ENCODE measurements at places on chromosomes 16 and 17. TPM values are rescaled to one million over a fixed set of nuclear protein-coding genes. Genes with fewer than 3 reads are reported as not detected.

GNG13 gene
- not detected for total RNA-seq

GRCh38 chr16:53147500-53148065 is 92.8 kb downstream of the CHD9 start:
- no peak for DNase-seq

DNA sequence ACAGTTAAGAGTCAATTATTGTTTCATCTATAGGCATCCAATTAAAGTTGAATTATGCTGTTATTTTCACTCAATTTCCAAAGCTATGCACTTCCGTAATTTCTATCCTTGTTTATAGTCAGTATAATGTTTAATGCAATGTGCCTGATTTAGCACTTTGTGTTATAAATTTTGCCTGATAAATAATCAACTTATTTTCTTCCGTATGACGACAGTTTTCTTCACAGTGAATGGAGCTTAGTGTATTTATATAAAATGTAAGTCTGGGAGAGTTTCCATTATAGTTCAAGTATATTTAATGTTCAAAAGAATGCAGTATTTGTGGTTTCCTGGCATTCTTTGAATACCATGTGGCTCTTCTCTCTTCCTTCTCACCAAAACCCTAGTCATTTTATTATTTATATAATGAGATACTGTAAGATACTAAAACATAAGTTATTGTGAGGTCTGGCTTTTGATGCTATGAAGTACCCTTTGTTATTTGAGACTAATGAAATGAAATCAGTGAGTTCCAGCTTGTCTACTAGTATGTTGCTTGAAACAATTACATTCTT is 240.6 kb downstream of the PRKCA start:
- DNase-seq, result no peak

DNA sequence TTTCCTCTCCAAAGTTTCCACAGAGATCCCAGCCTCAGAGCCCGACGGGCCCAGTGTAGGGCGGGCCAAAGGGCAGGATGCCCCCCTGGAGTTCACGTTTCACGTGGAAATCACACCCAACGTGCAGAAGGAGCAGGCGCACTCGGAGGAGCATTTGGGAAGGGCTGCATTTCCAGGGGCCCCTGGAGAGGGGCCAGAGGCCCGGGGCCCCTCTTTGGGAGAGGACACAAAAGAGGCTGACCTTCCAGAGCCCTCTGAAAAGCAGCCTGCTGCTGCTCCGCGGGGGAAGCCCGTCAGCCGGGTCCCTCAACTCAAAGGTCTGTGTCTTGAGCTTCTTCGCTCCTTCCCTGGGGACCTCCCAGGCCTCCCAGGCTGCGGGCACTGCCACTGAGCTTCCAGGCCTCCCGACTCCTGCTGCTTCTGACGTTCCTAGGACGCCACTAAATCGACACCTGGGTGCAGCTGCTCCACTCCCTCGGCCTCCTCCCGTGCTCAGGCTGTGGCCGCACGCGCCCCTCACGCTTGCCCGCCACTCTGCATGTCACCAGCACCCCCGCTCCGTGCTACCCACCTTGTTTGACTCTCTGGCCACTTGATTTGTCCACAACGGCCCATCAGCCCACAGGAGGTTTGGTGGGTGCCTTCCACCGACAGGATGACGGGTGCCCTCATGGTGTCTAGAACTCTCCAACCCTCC is 15.3 kb upstream of the STH start:
- DNase-seq, result no peak

SCIMP gene
- total RNA-seq, result under 0.01 TPM

C17orf67 gene
- total RNA-seq, result 2.0 TPM

DNA sequence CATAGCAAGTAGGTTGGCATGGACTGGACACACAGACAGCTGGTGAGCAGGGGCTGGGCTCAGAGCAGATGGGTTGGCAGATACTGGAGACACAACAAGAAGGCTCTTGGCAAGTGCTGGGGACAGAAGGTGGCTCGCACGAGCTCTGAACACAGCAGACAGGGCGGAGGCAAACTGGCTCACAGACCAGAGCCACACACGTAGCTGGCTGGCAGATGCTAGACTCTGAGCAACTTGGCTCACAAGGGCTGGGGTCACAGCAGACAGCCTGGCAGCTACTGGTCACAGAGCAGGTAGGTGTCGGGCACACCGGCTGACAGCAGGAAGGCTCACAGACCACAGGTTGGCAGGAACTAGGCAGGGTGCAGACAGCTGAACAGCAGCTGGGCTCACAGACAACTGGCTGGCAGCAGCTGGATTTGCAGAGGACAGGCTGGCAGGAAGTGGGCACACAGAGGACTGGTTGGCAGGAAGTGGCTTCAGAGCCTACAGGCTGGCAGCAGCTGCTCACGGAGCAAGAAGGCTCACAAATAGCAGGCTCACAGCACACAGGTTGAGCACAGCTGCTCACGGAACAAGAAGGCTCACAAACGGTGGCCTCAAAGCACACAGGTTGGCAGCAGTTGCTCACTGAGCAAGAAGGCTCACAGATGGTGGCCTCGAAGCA is 725 bp downstream of the KRTAP16-1 start:
- DNase-seq, result no peak

ITGAL gene
- total RNA-seq, result 0.82 TPM

DNA sequence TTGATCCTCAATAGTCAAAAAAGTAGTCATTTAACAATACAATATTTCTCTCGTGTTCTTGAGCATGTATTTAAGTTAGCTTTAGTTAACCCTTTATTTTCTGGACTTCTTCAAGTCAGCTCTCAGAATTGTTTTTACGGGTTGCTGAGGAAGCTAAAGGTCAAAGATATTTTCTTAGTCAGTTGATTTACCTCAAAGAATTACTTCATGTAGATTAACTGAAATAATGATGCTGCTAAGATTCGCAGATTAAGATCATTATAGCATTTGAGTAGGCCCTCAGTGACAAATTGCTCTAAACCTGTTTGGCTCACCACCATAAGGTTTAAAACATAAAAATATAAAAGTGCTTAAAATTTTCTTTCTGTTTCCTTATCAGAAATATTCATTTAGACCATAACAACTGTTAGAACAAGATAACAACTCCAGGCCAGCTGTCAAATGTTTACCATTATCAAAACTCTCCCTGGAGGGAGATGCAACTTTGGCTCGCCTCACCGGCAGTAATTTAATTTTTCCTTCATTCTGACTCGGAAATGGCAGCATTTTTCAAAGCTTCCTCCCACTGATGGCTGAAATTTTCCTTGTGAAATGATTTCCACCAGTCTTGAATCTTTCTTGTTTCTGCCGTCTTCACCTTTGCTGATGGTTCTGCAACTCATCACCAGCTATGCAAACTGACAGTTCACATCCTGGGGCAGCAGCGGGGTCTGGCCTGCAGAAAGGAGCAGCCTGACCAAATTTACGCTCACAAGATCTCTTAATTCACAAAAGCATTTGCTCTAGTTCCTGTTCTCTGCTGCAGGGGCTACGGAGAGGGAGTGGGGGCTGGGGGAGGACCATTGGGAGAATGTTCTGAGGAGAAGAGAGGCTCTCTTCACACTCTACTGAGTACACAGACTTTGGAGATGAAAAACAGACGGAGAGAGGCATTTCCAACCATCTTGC is 254.8 kb upstream of the TBX2 start:
- DNase-seq, result no peak

GRCh38 chr16:66608241-66609138 is 4.0 kb downstream of the CMTM3 start:
- DNase-seq, result peak; percentile 69

DOK4 gene
- 71.7 TPM for total RNA-seq

GRCh38 chr17:47990962-47991731 is 20.2 kb downstream of the CDK5RAP3 start:
- no peak for DNase-seq

DNA sequence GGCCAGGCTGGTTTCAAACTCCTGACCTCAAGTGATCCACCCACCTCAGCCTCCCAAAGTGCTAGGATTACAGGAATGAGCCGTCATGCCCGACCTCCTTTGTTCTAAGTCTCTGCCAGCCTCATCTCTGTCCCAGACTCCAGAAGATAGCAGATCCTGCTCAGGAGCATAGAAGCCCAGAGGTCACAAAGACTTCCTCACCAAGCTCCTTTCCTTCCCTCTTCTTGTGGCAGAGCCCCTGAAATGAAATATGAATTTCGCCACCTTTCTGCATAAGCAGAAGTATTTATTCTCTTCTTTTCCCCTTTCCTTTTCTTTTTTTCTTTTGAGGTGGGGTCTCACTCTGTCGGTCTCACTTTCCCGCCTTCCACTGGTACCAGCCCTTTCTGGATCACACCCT is 11.5 kb upstream of the PIPOX start:
- DNase-seq, result no peak

CEMP1 gene
- total RNA-seq, result 0.41 TPM

SLC38A8 gene
- total RNA-seq, result not detected

GRCh38 chr17:58996968-58997367 is 109.7 kb downstream of the TRIM37 start:
- DNase-seq, result no peak

DNA sequence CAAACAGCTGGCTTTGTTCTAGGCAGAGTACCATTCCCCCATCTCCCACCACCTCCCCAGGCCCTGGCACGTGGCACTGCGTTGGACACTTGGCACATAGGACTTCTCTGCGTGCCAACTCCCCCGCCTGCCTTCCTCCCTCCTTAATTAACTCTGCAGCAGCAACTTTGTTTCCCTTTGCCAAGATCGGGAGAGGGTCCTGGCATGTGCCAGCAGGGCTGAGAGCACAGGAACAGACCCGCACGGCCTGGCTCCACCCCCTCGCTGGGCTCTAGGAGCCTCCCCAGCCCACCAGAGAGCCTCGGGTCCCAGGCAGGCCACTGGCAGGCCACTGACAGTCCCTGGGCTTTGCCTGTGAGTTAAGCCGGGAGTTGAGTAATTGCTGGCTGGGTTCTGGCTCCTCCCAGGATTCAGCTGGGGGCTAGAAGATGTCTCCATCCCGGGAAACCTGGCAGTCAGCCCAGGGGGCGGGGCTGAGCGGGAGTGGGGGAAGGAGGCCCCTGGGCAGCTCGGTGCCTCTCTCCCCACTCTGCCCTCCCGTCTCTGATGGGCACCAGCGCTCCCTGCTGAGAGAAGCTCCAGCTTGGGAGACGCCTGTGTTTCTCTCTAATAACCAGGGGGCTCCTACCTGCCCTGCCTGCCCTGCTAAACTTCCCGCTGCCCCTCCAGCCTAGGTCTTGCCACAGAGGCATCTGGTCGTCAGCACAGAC is 224.0 kb upstream of the TNRC6C start:
- peak; percentile 70 for DNase-seq

GRCh38 chr17:20008242-20009051 is 712 bp upstream of the SPECC1 start:
- DNase-seq, result peak; percentile 37

CCL1 gene
- not detected for total RNA-seq

- no peak for DNase-seq
Measured at GRCh38 chr16:2250652-2251295, 613 bp downstream of the ECI1 start.

DNA sequence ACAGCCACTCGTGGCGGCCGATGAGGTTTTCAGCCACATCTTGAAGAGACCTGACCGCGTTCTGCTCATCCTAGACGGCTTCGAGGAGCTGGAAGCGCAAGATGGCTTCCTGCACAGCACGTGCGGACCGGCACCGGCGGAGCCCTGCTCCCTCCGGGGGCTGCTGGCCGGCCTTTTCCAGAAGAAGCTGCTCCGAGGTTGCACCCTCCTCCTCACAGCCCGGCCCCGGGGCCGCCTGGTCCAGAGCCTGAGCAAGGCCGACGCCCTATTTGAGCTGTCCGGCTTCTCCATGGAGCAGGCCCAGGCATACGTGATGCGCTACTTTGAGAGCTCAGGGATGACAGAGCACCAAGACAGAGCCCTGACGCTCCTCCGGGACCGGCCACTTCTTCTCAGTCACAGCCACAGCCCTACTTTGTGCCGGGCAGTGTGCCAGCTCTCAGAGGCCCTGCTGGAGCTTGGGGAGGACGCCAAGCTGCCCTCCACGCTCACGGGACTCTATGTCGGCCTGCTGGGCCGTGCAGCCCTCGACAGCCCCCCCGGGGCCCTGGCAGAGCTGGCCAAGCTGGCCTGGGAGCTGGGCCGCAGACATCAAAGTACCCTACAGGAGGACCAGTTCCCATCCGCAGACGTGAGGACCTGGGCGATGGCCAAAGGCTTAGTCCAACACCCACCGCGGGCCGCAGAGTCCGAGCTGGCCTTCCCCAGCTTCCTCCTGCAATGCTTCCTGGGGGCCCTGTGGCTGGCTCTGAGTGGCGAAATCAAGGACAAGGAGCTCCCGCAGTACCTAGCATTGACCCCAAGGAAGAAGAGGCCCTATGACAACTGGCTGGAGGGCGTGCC is 30.1 kb downstream of the CIITA start:
- no peak for DNase-seq

DNA sequence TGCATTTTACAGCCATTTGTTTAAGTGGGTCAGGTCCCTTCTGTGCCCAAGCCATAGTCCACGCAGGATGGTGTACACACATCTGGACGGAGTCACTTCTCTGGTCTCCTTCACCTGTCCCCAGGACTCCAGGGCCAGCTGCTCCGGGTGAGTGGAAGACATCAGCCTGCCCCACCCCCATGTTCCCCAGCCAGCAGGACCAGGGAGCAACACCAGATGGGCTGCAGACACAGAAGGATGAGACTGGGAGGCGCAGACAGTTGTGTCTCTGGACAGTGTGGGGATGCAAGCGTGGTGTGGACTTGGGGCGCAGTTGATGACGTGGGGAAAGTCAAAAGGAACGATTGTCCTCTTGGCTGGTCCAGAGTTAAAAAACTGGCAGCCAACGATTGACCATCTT is 24.6 kb upstream of the WFDC1 start:
- DNase-seq, result no peak

GRCh38 chr16:55280587-55280986 is 43.4 kb upstream of the IRX6 start:
- no peak for DNase-seq

- no peak for DNase-seq
Measured at GRCh38 chr17:7216242-7217112, 3.2 kb downstream of the DLG4 start.

CDH13 gene
- total RNA-seq, result 25.7 TPM

GDPD3 gene
- total RNA-seq, result 1.2 TPM

CTF1 gene
- total RNA-seq, result 0.41 TPM

CDH1 gene
- total RNA-seq, result 1.6 TPM

SOX15 gene
- total RNA-seq, result 1.2 TPM

ABCA8 gene
- total RNA-seq, result 4.5 TPM

- DNase-seq, result no peak
Measured at GRCh38 chr16:60170196-60170595, 1436.1 kb upstream of the GOT2 start.

Data from frontal cortex (tissue), 4 donors.